ENCODE measurements at places on chromosomes 12 and 14. TPM values are rescaled to one million over a fixed set of nuclear protein-coding genes. Genes with fewer than 3 reads are reported as not detected.

DNA sequence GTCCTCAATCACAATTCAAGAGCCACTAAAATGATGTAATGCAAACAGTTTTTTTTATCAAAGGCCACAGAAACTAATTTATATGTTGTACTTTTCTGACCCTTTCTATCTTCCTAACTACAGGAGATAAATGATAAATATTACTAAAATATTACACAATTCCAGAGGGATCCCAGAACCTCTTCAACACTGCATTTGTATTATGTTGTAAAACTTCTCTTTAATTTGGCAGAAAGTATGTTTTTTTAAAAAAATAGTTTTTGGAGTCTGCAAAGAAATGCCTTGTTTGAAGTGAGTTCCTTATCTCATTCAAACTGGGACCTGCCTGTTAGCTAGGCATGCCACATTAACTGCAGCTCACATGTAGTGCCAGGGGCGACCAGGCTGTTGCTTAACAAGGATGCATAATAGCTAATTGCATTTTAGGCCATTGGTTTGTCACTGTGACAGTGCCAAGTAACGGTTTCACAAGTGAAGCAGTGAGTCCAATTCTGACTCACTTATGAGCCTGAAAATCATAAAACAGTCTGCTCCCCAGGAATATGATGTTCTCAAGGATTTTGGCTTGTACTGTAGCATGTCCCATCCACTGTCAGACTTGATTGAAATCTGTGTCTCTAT is 266.9 kb downstream of the KTN1 start:
- H3K27ac ChIP-seq, result no peak overlapping the region
- H3K36me3 ChIP-seq, result no peaks in the 10 kb centered on the region
- peaks cover 3% of the 10 kb centered on the region for H3K27me3 ChIP-seq
- H3K4me3 ChIP-seq, result no peak overlapping the region
- H3K4me1 ChIP-seq, result peaks cover 8% of the 10 kb centered on the region

- DNase-seq, result no peak
- H3K4me3 ChIP-seq, result no peak overlapping the region
- H3K4me1 ChIP-seq, result no peaks in the 10 kb centered on the region
- H3K27ac ChIP-seq, result no peak overlapping the region
Observed at GRCh38 chr14:32300136-32300535, 29.0 kb upstream of the AKAP6 start.

DNA sequence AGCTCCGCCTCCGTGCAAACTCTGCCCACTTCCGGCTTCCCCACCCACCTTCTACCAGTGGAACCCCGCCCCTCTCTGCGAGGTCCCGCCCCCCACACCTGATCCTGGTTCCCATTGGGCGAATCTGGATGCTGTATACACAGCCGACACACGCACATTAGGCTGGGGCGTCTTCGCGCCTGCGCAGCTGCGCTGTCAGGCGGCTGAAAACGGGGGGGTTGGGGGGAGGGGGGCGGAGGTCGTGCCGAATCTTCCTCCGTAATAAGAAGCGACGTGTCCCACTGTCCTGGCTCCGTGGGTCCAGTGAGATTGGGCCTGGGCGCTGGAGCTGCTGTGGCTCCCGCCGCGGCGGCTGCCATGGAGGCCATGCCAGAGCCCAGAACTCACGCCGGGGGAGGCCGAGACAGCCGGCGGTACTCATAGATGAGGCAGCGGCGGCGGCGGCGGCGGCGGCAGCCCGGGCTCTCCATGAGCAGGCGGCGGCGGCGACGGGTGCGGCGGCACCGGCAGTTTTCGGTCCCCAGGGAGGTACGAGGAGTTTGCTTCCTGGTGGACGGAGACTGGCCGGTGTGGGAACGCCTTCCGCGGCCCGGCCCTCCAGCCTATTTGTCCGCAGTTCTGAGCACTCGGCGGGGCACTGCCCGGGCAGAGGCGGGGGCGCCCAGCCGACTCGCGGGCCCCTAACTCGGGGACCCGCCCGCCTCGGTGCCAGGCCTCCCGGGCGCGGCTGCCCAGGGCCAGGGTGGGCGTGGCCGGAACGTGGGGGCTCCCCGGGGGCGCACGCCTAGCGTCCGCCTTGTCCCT is 64.5 kb downstream of the KLHL28 start:
- DNase-seq, result peak; percentile 99
- H3K36me3 ChIP-seq, result no peaks in the 10 kb centered on the region
- no peaks in the 10 kb centered on the region for H3K27me3 ChIP-seq
- H3K4me3 ChIP-seq, result peak overlapping the region; percentile 89

TMEM63C gene
- 0.31 TPM for total RNA-seq

Measured in activated naive CD4-positive, alpha-beta T cell treated with anti-CD3 and anti-CD28 coated beads for 36 hours (primary cell).